ENCODE measurements at places on chromosomes 2 and 18.

DNA sequence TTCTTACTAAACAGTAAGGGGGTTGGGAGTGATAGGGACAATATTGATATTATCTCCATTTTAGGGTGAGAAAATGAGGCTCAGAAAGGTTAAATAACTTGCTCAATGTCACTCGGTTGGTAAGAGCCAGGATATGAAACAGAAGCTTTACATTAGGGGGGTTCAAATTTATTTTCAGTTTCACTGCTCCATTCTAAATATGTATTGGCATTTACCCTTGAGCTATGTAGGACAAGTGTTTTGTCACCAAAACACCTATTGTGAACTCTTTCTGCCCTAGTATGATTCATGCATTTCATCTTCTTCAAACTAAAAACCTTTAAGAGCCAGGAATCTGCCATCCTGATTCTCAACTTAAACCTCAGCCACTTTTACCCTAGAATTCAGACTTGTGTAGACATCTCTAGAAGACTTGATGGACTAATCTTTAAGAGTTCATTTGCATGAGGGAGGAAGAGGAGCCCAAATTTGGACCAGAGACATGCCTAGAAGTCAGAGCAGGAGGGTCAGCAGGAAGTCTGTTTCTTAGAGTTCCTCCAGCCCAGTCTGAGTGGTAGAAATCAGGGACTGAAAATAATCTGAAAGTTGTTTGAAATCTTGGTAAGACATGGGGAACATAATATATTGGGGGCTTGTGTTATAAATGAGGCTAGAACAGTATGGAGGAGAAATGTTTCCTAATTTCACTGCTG, 129.4 kb upstream of the ATP5MC3 start:
- ATAC-seq: no peak

DNA sequence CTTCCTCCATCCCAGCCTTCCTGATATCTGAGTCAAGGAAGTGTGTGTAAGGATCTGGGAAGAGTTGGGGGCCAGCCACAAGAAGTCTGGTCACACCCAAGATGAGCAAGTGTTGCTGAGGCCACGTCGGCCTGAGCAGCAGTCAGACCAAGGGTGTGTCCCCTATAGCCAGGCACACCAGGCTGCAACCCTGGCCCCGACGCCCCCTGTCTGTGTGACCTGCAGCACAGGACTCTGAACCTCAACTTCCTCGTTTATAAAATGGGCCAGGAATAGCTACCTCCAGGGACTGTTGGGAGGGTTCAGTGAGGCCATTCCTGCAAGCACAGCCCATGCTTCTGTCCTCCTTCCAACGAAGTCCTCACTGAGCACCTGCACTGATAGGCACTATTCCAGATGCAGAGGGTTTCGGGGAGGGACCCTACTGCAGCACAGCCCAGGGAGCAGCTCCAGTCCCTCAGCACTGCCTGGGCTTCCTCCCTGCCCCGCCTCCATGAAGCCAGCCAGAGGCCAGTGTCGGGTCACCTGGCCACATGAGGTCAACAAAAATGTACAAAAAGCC, 13.3 kb downstream of the LIMS2 start:
- no peak for ATAC-seq

- no peak for ATAC-seq
Measured at GRCh38 chr2:216532562-216532961, 33.9 kb downstream of the RPL37A start.

DNA sequence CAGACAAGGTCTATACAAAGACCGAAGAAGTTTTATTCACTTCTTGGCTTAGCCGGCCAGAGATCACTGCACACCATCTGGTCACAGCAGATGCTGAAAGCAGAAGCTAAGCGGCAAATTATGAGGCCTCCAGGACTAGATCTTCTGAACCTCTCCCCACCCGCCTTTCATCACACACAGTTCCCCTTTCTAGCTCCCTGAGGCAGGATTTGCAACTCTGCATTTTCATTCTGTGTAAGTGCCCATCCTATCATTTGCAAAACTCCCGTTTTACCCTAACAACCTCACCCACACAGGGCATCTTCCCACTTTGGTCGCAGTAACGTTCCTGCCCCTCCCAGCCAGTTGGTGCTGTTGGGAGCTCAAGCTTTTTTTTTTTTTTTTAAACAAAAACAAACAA, 3.1 kb upstream of the MOB1A start:
- peak; percentile 69 for ATAC-seq

DNA sequence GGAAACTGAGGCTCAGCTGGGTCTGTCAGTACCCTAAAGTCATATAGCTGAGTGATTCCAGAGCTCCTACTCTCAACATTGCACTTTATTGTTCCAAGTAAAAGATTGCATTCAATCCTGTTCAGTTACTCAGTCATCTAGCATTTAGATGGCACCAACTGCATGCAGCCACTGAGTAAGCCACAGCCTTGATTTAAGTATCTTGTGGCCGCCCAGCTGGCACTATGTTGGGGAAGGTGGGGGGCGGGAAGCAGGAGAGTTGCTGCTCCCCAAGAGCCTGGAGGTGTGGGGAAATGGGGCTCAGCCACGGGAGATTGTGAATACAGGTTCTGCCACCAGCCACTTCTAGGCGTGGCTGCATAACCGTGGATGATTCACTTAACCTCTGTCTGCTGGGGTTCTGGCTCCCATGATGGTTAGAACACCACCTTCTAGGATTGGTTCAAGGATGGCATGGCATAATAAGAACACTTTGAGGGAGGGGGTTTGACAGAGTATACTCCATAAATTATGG, 17.1 kb downstream of the ZFP36L2 start:
- no peak for ATAC-seq

DNA sequence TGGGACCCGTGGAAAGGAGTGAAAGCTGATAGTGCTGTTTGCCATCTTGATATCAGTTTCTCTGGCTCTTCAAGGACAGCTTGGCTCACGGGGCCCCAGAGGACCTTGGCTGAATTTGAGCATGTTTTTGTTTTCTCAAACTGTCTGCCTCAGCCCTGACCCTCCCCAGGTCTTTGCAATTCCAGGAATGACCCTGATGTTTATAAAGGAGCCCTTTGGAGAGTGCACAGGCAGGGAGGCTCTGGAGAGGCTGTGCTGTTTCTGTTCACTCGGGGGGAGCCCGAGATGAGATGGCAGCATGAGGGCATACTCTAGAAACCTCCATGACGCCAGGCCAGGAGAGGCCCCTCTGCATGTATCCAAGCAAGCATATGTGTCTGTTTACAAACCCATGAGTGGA, 16.4 kb downstream of the IGFBP2 start:
- no peak for ATAC-seq

- no peak for ATAC-seq
Measured at GRCh38 chr2:136693966-136694365, 71.4 kb upstream of the THSD7B start.

DNA sequence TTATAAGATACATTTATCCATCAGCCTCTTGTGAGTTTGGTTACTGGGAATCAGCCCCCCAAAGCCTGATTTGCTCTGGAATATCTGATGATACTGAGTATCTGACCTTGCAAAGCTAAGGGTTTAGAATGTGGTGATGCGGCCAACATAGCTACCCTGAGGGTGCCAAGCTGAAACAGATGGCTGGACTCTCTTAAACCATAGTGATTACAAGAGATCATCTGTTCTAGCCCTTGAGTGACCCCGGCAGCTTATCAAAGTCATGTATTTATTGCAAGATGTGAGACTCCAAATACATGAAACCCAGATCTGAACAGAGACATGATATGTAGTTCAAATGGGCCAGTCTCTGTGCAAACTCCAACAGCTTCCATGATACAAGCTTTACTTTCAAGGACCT, 78.2 kb upstream of the CABLES1 start:
- no peak for ATAC-seq

DNA sequence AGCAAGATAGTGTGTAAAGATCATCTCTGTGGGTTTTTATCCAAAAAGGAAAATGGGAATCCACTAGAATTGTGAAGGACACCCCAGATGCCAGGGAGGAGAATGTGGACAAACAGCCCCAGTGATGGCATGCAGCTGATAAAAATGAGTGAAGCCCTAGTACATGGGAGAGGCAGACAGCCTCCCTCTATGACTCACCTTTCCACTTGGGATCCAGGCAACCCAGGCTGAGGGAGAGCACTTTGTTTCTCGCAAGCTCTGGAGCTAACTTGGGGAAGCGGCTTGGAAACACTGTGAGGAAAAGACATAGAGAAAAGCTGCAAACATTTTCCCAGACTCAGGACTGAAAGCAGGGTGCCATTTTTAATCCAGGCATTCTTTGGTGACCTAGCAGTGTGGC, 5.3 kb upstream of the FLACC1 start:
- no peak for ATAC-seq

DNA sequence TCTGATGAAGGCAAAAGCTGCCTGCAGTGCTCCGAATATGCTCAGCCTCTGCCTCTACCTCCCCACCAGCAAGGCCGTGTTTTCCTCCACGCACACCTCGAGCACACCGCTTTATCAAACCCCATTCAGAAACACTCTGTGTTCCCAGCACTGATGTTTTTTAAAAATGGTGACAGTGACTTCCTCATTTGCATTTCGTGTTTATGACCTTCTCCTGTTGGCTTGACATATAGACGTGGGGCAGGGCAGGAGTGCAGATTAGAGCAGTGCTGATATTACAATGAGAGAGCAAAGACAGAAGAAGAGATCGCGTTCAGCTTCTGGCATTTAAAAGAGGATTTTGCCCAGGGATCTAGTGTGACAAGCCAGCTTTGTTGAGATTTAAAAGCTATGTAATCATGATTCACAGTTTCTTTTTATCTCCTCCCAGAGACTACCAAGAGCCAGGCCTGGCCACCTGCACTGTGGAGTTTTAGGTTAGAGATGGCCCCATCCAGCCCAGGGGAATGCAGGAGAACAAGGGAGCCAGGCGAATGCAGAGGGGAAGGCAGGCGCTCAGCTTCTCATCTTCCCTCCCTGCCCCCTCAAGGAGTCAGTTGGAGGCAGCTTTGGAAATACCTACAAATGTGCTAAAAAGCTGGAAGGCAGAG, 61.5 kb upstream of the NEDD4L start:
- peak; percentile 58 for ATAC-seq

- ATAC-seq: no peak
Measured at GRCh38 chr2:124836416-124836815, 811.3 kb downstream of the CNTNAP5 start.

DNA sequence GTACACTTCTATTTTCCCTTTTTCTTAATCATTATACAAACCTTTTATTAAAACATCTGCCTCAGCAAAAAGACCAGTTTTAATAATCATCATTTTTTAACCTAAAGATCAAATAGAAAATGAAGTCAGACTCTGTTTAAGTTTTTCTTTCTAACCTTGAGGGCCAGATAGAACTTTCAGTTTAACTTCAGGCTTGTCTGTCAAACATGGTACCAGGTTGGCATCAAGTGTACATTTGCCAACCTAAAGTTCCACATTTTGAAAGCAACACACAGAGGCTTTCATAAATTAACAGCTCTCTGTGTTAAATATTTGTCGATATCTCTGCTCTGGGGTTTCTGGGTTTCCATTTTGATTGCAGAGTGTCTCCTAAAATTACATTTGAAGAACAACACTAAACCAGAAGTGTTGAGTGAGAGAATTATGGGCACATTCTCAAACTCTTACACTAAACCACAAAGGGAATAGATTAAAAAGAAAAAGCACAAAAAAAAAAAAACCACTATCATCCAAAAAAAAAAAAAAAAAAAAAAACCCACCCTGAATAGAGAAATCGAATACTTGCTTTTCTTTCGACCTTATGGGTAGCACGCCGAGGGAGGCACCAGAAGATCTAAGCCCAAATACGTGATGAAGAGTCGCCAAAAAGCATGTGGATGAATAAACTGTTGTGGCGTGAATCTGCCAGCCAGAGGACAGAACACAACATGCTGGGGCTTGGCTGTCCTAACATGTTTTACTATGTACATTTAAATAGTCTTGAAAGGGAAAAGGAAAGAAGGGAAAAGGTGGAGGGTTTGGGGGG, 166.2 kb downstream of the TCF4 start:
- no peak for ATAC-seq

GRCh38 chr2:191030521-191031154, 16.7 kb upstream of the STAT1 start:
- no peak for ATAC-seq

DNA sequence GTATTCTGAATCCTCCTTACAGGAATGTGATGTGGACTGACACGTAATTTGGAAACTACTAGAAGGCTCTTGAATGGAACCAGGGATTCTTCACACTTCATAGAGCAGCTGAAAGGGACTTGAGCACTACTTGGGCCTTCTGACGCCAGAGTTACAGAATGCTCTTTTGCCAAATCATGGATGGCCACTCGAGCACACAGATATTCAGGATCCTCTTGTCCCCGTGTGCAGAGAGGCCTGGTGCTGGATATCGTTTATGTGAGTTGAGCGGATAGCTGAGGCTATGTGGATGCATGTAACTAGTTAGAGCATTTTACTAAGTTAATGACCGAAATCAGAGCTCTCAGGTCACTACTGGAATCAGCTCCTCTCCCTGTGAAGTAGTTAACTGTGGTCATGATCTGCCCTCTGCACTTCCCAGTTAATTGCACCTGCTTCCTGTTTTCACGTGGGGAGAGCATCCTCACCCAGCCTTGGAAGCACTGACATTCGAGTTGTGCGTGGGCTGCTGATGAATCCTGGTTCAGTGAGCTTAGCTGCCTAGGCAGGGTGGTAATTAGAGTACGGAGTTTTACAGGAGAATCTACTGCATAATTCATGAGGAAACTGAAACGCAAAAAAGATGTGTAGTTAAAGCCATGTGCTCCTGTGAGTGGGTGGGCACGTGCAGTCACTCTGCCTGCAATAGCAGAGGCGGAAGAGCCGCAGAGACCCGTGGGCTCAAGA, 5.2 kb upstream of the TPO start:
- ATAC-seq: no peak

- no peak for ATAC-seq
Measured at GRCh38 chr18:58988600-58988999, 123.9 kb downstream of the ZNF532 start.

DNA sequence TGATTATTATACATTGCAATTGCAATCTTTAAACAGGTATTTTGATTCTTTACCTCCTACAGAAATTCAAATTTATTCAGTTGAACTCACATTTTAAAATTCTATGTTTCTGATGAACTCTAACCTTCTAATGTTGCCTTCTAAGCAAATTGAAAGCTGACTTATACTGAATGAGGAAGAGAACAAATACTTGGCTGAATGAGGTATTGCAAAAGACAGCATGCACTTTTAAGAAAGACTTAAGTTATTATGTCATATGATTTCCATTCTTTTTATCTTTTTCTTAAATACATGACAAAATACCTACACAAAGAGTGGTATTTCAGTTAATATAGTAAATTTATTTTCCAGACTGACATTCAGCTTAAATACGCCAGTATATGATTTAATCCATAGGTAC, 64.7 kb downstream of the FAM228A start:
- ATAC-seq: no peak
